ENCODE measurements at places on chromosomes 3 and 15.
A peak's percentile ranks its signal among the peaks of the same experiment; 100 is the strongest.

DNA sequence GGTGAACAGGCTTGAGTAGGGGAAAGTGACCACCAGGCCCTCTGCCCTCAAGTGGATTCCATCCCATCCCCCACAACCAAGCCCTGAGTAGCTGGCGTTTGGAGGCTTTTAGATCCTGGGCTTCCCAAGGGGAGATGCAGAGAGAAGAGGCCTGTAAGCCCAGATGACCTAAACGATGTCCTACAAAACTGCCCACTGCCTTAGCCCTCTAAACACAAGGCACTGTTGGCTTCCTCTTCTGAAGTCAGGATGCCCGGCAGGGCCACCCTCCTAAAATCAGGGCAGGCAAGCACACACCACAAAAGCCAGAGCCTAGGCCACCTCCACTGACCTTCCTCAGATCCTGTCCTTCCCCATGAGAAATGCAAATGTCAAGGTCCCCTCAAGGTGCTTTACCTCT lies 68.6 kb downstream of the ADCY5 start:
- no peak for DNase-seq

GRCh38 chr15:68384451-68385239 lies 47.3 kb downstream of the ITGA11 start:
- DNase-seq = peak; percentile 91

DNA sequence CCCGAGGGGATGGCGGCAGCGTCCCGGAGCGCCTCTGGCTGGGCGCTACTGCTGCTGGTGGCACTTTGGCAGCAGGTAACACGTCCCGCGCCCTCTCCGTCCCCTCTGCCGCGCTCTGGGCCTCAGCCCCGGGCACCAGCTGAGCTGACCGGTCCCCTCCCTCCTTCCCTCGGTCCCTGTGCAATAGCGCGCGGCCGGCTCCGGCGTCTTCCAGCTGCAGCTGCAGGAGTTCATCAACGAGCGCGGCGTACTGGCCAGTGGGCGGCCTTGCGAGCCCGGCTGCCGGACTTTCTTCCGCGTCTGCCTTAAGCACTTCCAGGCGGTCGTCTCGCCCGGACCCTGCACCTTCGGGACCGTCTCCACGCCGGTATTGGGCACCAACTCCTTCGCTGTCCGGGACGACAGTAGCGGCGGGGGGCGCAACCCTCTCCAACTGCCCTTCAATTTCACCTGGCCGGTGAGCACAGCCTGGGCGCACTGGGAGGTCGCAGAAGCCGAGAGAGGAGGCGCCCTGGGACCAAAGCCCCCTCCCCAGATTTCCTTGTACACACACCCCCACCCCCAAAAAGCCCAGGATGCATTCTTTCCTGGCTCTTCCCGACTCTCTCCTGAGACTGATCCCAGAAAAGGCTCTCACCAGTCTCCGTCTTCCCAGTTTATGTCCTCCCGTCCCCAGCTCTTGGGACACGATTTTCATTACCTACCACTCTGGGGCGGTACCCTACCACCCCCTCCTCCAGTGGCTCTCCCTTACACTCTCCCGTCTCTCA lies 705 bp downstream of the DLL4 start:
- no peak for DNase-seq

DNA sequence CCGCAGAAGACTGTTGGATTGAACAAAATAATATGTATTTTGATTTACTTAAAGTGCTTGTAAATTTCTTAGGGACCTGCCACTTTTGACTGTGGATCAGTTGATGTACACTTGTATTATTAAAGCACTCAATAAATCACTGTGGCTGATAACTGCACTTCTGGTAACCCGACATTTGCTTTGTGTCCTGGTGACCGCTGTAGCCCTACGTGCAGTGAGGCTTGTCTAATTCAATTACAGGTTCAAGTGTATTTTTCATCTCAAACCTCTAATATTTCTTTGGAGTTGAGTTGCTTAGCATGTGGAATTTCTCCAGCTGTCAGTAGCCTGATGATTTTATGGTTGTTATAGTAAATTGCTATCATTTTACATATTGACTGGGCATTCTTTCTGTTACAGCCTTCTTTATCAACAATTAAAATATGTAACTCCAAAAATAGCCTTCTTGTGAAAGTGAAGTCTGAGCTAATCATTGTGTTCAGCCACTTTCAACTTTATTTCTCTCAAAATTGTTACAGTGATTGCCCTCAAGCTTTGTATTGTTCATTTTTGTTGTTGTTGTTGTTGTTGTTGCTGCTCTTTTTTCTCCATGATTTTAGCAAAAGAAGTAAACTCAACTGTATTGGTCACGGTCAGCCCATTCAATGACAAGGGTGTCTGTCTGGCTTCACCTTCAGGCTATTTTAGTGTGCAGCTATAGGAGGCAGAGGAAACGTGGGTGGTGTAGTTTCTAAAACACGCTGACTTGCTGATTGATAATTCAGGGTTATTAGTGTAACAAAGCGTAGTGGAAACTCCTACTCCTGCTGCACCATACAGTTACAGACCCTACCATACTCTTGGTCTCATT lies 215.1 kb upstream of the UBE2E1 start:
- DNase-seq = peak; percentile 39

GRCh38 chr3:32018757-32019564 lies 37.4 kb downstream of the ZNF860 start:
- DNase-seq = no peak

DNA sequence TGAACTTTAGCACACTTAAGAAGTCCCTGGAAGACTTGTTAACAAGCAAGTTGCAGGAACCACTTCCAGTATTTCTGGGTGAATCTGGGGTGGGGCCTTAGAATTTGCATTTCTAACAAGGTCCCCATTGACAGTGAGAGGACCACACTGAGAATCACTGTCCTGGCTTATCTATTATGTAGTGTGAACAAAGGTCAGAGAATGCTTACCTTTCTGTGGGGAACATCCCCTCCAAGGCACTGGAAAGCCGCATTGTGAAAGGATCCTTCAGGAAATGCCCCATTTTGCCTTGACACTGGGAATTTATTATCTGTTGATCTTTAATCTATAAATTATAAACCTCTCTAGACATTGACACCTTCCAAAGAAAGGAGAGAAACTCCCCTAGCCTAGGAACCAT lies 74.8 kb downstream of the IGF2BP2 start:
- no peak for DNase-seq

DNA sequence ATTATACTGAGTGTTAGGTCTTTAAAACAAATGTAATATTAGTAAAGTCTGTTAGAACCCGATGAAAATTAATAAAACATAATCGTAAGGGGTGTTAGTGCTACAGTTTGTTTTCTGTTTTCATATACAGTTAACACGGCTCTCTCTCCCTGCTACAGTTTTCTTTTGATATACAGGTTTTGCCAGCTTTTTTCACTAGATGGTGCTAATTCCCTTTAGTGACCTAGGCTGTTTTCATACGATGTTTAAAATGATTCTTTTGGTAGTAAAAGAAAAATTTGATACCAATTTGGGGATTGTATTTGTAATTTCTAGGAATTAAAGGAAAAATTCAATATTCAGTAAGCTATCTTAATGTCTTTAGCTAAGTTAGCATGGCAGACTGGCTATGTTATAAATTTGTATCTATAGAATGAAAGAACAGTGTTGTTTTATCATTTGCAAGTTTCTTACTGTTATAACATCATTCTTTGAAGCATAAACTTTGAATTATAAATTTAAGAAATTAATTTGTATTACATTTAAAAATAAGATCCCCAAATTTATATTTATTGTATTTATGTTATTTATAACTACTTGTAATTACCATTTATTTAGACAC lies 11.5 kb downstream of the APH1B start:
- no peak for DNase-seq

- no peak for DNase-seq
These were observed 626.3 kb downstream of the NAALADL2 start for GRCh38 chr3:175485436-175485835.

GRCh38 chr3:196694941-196695848 lies 16.9 kb downstream of the CEP19 start:
- DNase-seq = no peak

GRCh38 chr3:84175449-84175848 lies 783.3 kb upstream of the CADM2 start:
- no peak for DNase-seq

- DNase-seq = peak; percentile 50
These were observed 50.7 kb downstream of the XYLB start for GRCh38 chr3:38397320-38397719.

GRCh38 chr3:94210256-94210655 lies 147.4 kb downstream of the NSUN3 start:
- DNase-seq = no peak

GRCh38 chr15:67085818-67086636 lies 20.6 kb downstream of the SMAD3 start:
- DNase-seq = no peak

GRCh38 chr3:148494451-148494850 lies 203.3 kb upstream of the AGTR1 start:
- DNase-seq = no peak

- no peak for DNase-seq
These were observed 49.6 kb downstream of the CHD2 start for GRCh38 chr15:92949604-92950249.

DNA sequence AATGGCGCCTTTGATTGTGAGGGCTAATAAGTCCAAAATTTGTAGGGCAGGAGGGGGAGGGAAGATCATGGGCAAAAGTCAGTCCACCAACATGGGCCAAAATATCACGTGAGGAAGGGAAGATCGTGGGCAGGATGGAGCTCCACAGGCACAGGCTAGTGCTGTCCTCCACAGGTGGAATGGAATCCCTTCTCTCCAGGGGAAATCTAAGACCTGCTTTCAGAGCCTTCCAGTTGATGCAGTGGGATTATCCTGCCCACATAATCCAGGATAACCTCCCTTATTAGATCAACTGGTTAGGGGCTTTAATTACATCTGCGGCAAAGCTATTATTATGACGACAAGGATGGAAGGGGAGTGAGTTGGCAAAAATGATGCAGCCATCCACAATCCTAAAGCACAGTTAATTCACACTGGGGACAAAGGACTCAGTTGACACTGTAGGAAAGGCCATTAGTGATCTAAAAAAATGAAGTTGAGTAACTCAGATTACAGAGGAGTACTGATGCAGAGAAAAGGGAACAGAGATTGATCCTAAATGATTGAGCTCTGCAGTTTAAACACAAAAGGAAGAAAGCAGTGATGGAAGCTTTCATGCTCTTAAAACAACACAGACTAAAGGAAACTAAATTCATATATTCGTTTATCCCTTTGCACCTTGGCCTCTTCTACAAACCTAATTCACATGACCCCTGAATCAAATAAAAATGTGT lies 159.8 kb downstream of the AKAP13 start:
- no peak for DNase-seq

DNA sequence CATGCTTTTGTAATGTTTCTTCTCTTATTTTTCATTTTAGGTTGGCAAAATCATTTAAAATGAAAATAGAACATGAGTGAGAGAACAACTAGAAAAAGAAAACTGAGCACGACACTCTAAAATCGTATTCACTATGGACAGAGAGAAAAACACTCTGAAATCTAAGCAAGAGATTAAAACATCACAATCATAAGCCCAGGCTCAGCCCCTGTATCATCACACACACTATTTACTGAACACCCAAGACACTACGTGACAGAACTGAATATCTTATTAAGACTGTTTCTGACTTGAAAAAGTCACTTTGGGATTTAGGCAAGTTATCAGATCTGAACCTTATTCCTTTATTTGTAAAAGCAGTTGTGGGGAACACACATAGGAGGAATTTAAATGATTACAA lies 82.6 kb upstream of the PLXND1 start:
- no peak for DNase-seq

GRCh38 chr3:32202496-32202895 lies 36.0 kb upstream of the CMTM8 start:
- no peak for DNase-seq

DNA sequence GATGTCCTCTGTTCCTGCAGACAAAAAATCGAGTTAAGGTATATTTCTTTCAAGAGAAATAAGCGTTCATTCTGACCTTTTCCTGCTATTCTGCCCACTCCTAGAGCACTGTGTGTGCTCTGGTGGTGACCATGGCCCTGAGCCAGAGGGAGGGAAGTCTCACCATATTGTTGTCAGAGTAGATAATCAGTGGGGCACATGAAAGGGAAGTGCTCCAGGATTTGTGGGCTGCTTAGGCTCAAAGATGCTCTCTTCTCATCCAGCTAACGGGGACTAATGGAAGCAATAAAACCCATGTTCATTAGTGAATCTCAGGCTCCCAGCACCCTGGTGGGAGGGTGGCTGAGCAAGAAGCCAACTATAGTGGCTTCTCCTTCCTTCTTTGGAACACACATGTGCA lies 70.7 kb upstream of the EOMES start:
- no peak for DNase-seq
